Stimulated activated CD4-positive, alpha-beta T cell treated with anti-CD3 and anti-CD28 coated beads, TNF-alpha, amount 100 ng/mL, for 4 hours (primary cell): ENCODE measurements at places on chromosomes 2 and 18.

GRCh38 chr2:62559582-62559981 lies 53.6 kb upstream of the TMEM17 start:
- no peak for DNase-seq

DNA sequence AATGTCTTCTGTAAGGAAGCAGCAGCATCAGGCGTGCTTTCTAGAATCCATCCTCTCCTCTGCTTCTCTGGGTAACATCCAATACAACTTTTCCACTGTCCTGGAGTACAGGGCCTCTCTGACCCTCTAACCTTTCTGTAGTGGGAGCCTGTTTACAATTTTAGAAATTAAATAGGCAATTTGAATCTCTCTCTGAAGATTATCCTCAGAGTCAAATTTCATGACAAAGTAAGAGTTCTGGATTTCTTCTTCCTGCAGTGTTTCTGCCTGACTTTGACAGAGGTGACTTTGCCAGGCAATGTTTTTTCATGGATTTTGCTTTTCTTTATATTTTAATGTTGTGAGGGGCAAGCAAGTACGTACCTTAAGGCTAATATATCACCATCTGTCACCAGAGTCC lies 558.4 kb downstream of the PARD3B start:
- DNase-seq: no peak

GRCh38 chr2:39632876-39633275 lies 32.8 kb upstream of the TMEM178A start:
- DNase-seq: no peak

DNA sequence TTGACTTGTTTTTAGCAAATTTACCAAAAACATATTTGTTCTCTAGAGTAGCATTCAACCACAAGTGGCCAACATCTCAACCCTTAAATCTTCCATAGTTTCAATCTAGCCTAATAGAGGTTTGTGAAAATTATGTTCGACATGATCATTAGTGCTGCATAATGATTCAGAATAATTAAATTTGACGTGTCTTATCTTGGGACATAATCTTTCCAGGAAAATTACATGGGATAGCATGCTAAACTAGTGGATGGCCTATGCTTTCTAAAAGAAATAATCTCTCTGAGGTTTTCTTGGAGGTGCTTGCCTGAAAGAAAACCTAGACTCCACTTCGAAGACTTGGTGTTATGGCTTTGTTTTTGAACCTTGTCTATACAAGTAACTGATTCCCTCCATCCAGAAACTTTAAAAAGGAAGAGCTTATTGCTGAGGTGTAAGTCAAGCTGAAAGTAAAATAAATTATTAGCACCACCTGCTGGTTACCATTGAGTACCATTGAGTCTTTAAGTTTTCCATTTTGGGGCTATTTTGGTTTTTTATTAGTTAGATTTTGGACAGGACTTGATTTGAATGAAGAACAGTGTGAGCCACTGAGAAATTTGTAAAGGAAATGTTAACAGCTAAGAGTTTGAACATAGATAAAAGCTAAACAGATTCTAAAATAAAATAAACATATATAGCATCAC lies 32.7 kb downstream of the COX7A2L start:
- DNase-seq: no peak

DNA sequence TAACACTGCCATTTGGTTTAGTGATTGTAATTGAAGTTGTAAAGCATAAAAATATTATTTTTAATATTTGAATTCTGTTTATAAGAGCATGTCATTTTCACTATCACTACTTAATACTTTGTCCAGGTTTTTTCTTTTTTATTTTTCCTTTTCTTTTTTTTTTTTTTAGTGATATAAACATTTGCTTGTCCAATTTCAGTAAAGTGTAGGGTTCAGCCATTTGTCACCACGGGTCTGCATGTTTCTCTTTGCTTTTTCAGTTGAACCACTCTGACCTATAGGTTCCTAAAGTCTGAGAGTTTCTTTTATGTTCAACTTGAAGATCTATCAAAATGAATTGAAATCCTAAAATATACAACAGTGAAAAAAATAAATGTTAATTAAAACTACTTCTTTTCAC lies 48.5 kb upstream of the SPAG16 start:
- DNase-seq: no peak

GRCh38 chr18:22488554-22488953 lies 70.8 kb upstream of the CTAGE1 start:
- DNase-seq: no peak

DNA sequence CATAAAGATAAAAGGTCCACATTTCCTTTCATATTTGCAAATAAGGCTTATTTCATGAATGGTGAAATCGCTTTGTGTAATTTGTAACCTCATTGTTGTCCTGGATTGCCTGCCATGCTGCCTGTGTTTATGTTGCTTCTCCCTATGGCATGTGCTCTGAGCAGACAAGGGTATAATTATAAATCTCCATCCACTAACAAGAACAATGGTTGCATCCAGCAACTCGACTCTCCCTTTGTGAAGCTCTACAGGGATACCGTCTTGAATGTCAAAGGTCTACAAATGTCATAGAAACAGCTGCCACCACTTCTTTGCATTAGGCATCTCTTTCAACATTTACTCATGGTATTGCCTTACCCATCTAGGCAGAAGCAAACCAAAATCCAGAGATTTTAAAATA lies 209.6 kb downstream of the SLC8A1 start:
- DNase-seq: no peak
